ENCODE measurements at places on chromosomes 2 and 18.

DNA sequence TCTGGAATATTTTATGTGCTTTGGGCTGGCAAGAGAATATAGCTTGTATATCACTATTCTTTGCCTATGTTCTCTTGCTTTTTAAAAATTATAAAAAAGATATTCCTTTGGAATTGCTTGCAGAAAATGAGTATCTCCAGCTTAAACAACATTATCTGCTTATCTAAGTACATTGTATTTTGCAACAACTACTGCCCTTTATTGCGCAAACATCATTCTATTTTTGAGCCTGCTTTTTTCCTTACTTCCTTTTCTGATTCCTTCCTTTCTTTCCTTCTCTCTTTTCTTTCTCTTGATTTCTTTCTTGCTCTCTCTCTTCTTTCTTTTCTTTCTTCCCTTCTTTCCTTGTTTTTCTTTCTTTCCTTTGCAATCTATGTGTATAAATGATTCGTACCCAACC lies 74.0 kb downstream of the UNC80 start:
- DNase-seq: no peak

DNA sequence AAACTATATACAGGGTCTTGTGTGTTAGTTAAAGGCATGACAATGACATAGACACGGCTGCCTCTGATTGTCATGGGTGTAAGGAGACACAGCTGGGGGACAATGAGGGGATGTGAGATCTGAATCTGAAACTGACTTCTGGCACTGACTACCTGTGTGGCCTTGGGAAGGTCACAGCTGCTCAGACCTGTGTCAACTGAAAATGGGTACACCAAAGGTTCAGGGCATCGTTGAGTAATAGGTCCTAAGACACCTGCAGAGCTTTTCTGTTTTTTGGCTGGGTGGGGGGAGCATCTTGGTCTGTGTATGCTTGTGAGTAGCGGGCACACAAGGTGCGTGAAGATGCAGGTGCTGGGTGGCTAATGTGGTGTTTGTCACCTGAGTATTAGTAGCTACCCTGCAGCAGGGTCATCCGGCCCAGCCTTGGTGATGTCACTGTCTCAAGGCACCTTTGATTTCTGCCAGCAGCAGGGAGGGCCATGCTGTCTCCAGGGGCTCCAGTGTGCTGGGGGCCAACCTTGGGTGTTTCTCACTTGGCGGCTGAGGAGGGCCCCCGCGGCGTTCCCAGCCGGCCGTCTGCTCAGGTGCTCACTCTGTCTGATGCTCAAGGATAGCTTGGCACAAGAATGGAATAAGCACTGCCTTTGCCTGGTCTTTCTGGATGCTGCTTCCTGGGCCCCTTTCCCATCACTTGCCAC lies 53.1 kb upstream of the HS6ST1 start:
- no peak for DNase-seq

DNA sequence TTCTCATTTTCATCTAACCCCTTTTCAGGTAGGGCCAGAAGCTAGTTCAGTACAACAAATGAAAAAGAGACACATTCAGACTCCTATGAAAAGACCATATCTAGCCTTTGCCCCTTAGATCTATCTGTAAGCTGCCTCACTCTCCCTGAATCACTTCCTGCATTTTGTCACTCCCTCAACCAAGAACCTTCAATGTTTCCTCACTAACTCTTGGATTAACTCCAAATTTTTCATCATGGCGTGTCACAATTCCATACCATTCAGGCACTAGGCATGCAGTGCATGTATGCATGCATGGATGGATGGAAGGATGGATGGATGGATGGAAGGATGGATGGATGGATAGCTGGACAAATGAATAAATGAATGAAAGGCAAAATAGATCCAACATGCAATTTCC lies 356.9 kb downstream of the TNS1 start:
- no peak for DNase-seq

GRCh38 chr2:108950369-108951135 lies 38.5 kb downstream of the EDAR start:
- DNase-seq: no peak

DNA sequence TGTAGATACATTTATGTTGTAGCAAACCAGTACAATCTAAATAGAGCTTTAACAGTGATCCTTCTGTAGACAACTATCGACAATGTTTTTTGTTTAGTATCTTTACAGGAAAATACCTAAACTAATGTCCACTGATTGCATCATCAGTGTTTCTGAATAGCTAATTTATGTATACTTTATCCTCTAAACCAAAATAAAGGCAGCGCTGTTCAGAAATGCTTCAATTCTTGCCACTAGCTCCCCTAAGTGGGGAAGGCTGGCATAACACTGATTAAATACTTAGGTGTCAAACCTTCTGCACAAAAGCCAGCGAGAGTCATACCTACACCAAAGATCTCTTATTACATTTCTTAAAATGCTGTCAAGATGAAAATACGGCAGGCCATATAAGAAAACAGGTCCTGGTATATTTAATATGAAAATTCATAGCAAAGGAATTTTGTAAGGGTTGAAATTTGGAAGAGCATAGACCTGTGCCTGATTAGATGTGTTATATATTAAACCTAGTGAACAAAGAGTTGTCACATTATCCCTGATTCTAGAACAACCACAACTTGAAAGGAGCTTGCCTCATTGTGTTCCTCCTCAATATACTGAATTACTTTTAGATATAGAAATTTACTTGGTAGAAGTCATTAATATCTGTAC lies 1693.4 kb upstream of the SLC39A10 start:
- DNase-seq: no peak

- no peak for DNase-seq
These were observed 64.1 kb upstream of the ACVR1C start for GRCh38 chr2:157692768-157693167.

GRCh38 chr2:101793277-101793969 lies 95.9 kb downstream of the MAP4K4 start:
- no peak for DNase-seq

- DNase-seq: no peak
These were observed 23.9 kb downstream of the SNTG2 start for GRCh38 chr2:974502-974901.

- DNase-seq: no peak
These were observed 1.6 kb upstream of the ERMN start for GRCh38 chr2:157327200-157327599.

DNA sequence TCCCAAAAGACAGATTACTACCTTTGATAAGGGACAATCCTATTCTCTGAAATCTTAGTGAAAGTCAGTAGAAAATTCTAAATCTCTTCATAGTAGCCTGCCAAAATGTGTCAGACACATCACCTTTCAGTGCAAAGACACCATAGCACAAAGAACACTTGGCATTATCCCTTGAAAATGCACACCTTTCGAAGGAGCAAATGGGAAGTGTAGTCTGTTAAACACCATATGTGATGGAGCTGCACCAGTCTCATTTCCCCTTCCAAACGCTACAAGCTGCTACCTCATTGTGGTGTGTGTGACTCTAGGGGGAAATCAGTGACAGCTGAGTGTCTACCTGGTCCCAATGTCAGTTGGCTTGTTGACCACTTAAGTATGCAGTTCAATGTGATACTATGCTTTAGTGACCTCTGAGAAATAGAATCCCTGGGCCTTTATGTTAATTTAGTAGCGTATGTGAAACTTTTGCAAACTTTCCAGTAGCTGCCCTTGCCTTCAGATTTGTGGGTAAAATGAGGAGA lies 551.7 kb downstream of the ARHGAP15 start:
- DNase-seq: no peak

- DNase-seq: no peak
These were observed 131.1 kb downstream of the SMAD2 start for GRCh38 chr18:47799376-47799775.

DNA sequence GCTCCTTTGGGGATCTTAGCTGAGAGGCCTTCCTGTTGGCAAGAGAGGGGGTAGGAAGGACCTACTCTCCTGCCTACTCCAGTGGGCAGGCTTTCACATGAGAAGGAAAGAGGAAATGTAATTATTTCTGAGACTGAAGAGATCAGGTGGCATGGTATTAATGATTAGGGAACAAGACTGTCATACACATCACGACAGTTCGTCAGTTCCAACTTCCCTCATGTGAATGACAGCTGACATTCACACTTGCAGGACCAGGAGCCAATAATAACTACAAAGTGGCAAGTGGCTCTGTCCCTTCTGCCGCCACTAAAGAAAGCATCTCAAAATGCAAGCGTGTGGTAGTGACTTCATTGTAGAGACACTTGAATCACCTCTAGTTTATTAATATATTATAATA lies 90.0 kb downstream of the ZCCHC2 start:
- no peak for DNase-seq
